ENCODE measurements at places on chromosomes 7 and 10. TPM values are rescaled to one million over a fixed set of nuclear protein-coding genes. Genes with fewer than 3 reads are reported as not detected.

The CTAGE15 gene
- polyA plus RNA-seq: not detected

The TAS2R40 gene
- polyA plus RNA-seq: not detected

The SLC16A9 gene
- polyA plus RNA-seq: 0.06 TPM

The ABCA13 gene
- 0.04 TPM for polyA plus RNA-seq

The SPDYE8 gene
- 0.10 TPM for polyA plus RNA-seq

The GGCT gene
- polyA plus RNA-seq: 19.8 TPM

The OPALIN gene
- polyA plus RNA-seq: not detected

The GTF2I gene
- polyA plus RNA-seq: 115 TPM
